ENCODE measurements at places on chromosomes 1 and 21.

GRCh38 chr1:201088395-201088794 is 23.8 kb downstream of the CACNA1S start:
- no peak for DNase-seq

DNA sequence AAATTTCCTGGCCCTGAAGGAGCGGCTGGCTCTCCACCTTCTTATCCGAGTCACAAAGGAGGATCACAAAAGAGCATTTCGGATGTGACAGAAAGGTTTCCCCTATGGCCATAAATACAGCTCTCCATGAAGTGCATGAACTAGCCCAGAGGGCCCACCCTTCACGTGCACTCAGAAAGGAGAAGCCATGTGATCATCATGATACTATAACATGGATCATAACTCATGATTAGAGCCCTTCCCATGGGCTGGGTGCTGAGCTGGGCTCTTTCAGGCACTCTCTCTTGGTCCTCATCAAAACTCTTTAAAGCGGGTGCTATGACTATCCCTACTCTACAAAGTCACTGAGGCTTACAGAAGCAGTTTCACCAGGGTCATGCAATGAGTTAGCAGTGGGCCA is 135.0 kb downstream of the PTPRU start:
- DNase-seq: no peak

- DNase-seq: no peak
Observed at GRCh38 chr21:18772897-18773296, 369.3 kb upstream of the TMPRSS15 start.

GRCh38 chr1:183433703-183434102 is 15.5 kb upstream of the NMNAT2 start:
- no peak for DNase-seq

DNA sequence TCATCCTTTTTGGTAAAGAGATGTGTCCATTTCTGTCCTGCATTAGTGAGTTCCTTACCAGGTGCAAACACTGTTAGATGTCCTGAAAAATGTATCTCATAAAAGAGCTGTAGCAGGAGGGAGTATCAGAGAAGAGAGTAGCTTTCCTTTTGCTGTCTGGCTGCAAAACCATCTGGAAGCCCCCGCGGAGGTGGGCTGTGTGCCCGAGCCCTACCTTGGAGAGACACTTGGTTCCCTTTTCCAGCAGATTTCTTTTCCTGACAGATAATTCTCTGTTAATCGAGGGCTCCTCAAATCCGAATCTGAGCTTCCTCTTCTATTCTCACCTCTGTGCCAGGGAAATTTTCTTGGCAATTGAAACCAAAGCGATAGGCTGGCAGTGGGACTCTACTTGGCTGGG is 53.0 kb downstream of the KIF26B start:
- DNase-seq: no peak

GRCh38 chr1:94039871-94040569 is 80.9 kb downstream of the ABCA4 start:
- DNase-seq: peak; percentile 91

GRCh38 chr1:246582301-246583055 is 16.2 kb downstream of the CNST start:
- no peak for DNase-seq

GRCh38 chr21:28822486-28823335 is 170.0 kb downstream of the LTN1 start:
- peak; percentile 51 for DNase-seq

- peak; percentile 86 for DNase-seq
Observed at GRCh38 chr1:156122519-156123355, 8.2 kb downstream of the LMNA start.

DNA sequence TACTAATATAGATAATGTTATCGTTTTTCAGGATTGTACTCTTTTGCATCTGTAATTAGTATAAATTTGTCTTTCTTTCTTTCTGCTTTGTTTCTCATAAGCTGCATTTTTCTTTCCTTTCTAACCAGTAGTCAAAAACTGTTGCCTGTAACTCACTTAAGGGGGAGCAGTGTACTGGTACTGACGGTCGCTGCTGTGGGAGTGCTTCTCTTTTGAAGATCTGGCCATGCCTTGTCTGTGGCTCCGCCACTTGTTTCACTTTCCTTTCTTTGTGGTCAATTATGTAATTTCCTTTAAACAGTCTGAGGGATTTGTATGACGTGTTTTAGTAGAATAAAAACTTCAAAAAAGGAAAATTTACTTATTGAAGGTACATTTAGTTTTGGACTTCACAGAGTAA is 37.0 kb downstream of the MIA3 start:
- DNase-seq: no peak

Measured in tongue (tissue), 3 donors.